ENCODE measurements at places on chromosomes 4 and X.

GRCh38 chr4:26899991-26900390 is 39.4 kb downstream of the STIM2 start:
- DNase-seq: no peak

GRCh38 chr4:105558277-105558676 is 5.9 kb downstream of the ARHGEF38 start:
- no peak for DNase-seq

DNA sequence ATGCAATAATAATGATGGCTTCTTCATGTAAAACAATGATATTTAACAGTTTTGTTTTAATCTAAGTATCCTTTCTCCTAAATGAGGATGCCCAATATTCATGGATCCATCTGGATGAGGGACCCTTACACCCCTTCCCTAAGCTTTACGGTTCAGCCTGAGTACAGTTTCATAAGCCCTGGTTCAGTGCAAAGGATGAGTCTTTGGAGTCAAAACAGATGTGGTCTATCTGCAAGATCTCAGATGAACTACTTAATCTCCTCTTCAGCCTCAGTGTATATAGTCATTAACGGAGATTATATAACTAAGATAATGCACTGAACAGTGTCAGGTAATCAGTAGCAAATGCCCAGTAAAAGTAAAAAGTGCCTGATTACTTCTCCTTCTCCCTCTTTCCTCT is 22.1 kb downstream of the ANXA5 start:
- DNase-seq: no peak

GRCh38 chrX:25026576-25026975 is 10.8 kb upstream of the ARX start:
- no peak for DNase-seq

DNA sequence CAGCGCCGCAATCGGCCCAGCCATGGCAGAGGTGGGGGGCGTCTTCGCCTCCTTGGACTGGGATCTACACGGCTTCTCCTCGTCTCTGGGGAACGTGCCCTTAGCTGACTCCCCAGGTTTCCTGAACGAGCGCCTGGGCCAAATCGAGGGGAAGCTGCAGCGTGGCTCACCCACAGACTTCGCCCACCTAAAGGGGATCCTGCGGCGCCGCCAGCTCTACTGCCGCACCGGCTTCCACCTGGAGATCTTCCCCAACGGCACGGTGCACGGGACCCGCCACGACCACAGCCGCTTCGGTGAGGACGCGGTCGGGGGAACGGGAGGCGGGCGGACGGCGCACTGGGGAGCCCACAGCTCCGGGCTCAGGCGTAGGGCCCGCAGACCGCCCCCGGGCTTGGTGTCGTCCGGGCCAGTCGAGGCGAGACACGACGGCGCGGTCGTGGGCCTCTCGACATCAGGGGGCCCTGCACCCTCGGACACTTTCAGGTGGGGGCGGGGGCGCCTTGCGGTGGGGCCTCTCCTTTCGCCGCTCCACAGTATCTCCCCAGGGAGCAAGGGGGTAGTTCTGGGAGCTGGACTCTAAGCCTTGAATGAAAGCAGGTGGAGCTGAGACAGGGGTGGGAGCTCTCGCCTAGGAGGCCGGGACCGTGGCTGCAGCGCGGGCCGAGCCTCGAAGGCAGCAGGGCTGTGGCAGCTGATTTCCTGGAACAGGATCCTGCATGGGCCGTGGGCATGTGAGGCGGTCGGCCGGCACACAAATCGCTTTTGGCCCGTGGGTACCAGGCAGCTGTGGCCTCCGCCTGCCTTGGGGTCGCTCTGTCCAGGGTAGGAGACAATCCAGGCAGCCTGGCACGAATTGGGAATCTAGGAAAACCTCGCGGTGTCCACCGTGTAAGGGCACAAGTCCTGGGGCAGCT is 722 bp downstream of the FGF16 start:
- DNase-seq: no peak

DNA sequence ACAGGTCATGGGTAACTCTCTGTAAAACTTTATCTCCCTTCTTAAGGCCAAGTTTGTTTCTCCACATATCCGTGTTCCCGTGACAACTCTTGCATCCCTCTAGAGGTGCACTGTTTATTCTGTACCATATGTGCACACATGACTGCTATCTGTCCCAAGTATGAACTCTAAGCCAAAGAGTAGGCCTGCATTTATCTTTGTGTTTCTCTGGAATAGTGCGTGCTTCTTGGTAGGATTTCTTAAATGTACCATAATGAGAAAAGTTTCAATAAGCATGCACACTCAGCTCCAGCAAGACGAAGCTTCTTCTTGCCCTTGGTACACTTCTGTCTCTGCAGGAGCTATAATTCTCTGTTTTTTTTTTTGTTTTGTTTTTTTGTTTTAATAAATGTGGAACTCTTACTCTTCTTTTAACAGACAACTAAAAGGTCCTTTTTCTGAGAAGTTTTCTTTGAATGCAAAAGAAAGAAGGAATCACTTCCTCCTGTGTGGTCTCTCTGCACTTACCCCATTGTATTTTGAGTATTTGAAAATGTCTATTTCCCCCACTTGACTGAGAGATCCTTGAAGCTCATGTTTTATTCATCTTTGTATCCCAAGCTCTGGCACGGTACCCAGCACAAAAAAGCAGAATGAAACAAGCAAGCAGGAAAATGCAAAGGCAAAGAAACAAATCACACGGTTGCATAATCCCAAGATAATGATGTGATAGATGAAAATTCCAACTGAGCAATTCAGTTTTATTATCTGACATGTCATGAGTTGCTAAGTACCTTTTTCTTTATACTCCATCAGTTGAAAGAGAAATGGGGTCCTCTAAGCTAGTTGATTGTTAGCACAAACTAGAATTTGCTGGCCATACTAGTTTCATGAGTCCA is 521.9 kb upstream of the BOD1L1 start:
- no peak for DNase-seq

DNA sequence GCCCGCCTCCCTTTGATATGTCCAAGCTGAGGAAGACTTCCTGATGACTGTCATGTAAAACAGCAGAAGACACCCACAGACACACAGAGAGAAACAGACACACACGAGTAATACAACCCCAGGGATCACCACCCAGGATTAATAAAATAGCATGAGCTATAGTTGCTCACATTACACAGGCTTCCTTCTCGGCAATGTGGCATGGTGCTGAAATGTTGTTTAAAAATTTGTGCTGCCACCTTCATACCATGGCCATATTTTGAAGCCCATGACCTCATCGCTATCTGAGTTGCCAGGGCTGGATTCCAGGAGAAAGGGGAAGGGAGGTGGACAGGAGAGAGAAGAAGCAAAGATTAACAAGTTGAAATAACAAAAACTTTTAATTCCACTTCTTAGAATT is 111.7 kb downstream of the SYNPO2 start:
- no peak for DNase-seq

DNA sequence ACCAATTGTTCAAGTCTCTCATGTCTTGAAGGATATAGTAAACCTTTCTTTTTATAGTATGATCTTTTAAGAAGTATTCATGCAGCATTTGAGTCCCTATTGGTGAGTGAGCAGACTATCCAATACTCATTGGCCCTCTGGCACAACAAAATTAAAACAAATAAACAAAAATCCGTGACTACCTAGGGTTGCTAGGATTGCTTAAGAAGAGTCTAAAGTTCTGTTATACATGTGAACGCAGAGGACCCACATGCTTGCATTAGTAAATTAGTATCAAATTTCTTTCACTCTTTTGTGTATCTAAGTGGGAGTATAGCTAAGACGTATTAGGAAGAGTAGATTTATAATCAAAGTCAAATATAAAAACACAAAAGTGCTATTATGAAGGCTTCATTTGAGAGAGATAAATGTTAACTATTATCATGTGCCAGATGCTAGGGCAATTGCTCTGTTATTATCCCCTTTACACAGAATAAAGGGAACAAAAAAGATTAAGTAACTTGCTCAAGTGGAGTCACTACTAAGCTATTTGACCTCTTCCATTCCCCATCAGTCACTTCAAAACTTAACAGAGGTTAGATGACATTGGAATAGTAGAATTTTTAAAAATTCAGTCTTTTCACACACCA is 29.2 kb upstream of the LARP1B start:
- DNase-seq: no peak

GRCh38 chr4:55808186-55808585 is 11.4 kb upstream of the EXOC1L start:
- DNase-seq: no peak

DNA sequence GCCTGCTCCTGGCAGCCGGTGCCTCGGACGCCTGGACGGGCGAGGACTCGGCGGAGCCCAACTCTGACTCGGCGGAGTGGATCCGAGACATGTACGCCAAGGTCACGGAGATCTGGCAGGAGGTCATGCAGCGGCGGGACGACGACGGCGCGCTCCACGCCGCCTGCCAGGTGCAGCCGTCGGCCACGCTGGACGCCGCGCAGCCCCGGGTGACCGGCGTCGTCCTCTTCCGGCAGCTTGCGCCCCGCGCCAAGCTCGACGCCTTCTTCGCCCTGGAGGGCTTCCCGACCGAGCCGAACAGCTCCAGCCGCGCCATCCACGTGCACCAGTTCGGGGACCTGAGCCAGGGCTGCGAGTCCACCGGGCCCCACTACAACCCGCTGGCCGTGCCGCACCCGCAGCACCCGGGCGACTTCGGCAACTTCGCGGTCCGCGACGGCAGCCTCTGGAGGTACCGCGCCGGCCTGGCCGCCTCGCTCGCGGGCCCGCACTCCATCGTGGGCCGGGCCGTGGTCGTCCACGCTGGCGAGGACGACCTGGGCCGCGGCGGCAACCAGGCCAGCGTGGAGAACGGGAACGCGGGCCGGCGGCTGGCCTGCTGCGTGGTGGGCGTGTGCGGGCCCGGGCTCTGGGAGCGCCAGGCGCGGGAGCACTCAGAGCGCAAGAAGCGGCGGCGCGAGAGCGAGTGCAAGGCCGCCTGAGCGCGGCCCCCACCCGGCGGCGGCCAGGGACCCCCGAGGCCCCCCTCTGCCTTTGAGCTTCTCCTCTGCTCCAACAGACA is 4.4 kb downstream of the SOD3 start:
- no peak for DNase-seq

DNA sequence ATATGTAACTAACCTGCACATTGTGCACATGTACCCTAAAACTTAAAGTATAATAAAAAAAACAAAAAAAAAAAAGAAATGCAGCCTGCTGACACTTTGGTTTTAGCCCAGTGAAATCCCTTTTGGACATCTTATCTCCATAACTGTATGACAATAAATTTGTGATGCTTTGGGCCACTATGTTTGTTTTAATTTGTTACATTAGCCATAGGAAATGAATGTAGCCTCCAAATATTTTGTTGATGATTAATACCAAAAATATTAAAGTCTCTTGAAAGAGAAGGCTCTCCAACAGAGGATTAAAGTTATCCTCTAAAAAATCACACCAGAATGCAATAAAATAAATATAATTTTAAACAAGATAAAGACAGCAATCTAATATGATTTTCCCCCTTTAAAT is 852.7 kb upstream of the SLIT2 start:
- no peak for DNase-seq

DNA sequence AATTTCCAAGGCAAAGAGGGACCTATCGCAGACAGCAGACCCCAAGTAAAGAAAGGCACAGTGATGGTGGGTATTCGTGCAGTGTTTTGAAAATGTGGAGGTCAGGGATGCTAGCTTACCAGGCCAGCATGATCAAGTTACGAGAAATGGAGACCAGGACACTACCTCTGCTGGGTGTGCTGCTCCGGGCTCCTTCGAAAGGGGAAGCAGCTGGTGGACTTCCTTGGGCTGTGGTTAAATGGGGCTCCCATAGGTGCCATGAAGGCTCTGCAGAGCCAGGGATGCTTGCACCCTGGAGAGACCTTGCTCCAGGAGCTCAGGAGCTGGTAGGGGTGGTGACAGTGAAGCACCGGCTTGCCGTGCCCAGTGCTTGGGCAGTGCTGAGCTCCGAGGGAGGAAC is 68.8 kb downstream of the TBL1X start:
- DNase-seq: no peak

- DNase-seq: no peak
These were observed at the start of gene NEXMIF for GRCh38 chrX:74925225-74926088. NEXMIF (minus strand) TSS chrX:74925452.

GRCh38 chr4:107736924-107737448 is 17.0 kb upstream of the PAPSS1 start:
- DNase-seq: peak; percentile 49

DNA sequence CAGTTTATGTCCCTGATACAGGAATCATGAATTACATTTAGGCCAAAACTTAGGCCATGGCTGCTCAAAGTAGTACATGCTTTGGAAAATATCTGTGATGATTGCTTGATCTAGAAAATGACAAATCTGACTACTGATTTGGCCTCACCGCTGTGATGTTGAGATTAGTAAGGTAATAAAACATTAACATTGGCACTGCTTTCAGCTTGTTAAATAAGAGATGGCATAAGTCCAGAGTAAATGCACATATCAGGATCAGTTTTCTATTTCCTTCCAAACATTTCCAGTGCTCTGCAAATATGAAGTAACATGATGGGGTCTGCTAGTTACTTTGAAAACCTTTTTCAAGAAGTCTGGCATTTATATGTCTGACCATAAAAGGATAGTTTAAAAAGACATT is 687.3 kb upstream of the ACTRT1 start:
- no peak for DNase-seq

- no peak for DNase-seq
These were observed 39.4 kb upstream of the WDFY3 start for GRCh38 chr4:85005865-85006377.

DNA sequence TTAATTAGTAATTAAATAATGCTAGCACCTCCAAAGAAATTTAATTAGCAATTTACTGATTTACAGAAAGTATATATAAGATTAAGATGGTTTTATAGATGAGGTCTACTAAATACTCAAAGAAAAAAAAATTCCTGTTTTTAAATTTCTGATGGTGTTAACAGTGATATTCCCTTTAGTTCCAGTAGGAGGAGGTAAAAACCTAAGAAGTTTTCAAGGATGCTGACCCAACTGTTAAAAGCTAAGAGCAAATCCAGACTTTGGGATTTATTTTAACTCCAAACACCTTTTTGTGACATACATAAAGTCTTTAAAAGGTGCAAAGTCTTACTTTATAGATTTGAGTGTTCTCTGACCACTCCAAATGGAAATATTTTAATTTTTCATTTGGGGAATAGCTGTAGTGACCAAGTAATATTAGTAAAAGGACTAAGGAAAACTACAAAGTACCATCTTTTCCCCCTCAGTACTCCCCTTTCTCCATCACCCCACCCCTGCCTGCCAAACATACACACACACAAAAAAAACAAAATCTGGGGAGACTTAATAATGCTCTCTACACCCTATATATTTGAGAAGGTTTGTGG is 34.2 kb upstream of the CSN1S1 start:
- DNase-seq: no peak

DNA sequence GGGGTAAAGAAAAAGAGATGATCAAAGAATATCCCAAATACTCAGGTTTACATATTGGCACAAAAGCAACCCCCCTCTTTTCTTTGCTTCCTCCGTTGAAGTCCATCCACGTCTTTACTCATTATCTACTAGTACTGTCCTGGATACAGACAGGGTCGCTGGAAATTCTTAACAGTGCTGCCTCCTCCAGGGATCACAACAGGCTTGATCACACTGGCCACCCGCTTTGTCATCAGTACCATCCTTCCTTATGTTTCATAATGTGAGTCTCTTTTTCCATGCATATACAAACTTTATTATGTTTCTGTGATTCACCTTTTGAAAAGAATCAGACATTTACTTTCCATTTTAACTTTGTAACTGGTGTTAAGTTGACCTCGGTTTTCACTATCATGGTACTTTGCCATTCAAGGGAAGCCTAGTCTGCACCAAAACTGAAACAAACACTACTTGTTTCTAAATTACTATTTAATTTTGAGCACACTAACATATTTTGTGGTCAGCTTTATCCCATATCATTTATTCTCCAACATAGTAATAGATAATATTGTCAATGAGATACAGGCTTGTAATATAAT is 387.5 kb upstream of the PPP1R2C start:
- no peak for DNase-seq

Measured in activated naive CD4-positive, alpha-beta T cell treated with anti-CD3 and anti-CD28 coated beads, Interleukin-2, amount 50 U/mL, for 72 hours (primary cell).